ENCODE measurements at places on chromosomes 6 and 20.

- peaks cover 6% of the 10 kb centered on the region for H3K36me3 ChIP-seq
- H3K27ac ChIP-seq: peak overlapping the region; percentile 100
- H3K4me3 ChIP-seq: peak overlapping the region; percentile 91
- DNase-seq: no peak
- H3K27me3 ChIP-seq: no peaks in the 10 kb centered on the region
These were observed 2.7 kb upstream of the C6orf62 start for GRCh38 chr6:24721461-24722215.

- H3K4me1 ChIP-seq: peaks cover 5% of the 10 kb centered on the region
- H3K4me3 ChIP-seq: no peak overlapping the region
- peaks cover 2% of the 10 kb centered on the region for H3K36me3 ChIP-seq
- H3K27ac ChIP-seq: no peak overlapping the region
- H3K27me3 ChIP-seq: no peaks in the 10 kb centered on the region
- DNase-seq: no peak
These were observed 49.2 kb downstream of the CDKAL1 start for GRCh38 chr6:20583444-20583800.

- no peak overlapping the region for H3K4me3 ChIP-seq
- no peak overlapping the region for H3K27ac ChIP-seq
- no peaks in the 10 kb centered on the region for H3K36me3 ChIP-seq
- DNase-seq: no peak
- H3K4me1 ChIP-seq: no peaks in the 10 kb centered on the region
These were observed 8.4 kb downstream of the PI3 start for GRCh38 chr20:45183084-45183483.

GRCh38 chr6:155303361-155303870, 10.9 kb downstream of the TFB1M start:
- H3K27ac ChIP-seq: no peak overlapping the region
- no peak overlapping the region for H3K4me3 ChIP-seq
- H3K27me3 ChIP-seq: no peaks in the 10 kb centered on the region
- DNase-seq: no peak

- no peaks in the 10 kb centered on the region for H3K27me3 ChIP-seq
- DNase-seq: no peak
- no peaks in the 10 kb centered on the region for H3K36me3 ChIP-seq
- no peak overlapping the region for H3K27ac ChIP-seq
- H3K4me1 ChIP-seq: no peaks in the 10 kb centered on the region
These were observed 20.8 kb downstream of the LAMA2 start for GRCh38 chr6:128903715-128904114.

DNA sequence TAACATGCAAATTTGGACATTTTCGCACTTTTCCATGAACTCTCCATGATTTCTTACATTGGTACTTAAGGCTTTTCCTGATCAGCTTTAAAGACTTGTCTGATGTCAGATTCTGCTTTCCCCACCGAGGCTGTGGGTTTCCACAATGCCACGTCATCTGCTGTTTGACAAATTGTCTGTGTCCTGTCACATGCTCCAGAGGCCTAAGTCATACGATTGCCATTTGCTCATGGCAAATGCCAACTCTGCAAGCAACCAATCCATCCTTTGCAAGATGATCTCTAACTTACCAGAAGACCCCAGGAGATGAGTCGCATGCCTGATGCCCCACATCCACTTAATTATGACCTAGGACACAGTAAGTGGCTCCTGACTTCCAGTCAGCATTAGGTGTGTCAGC, 556.5 kb downstream of the BMP2 start:
- H3K36me3 ChIP-seq: no peaks in the 10 kb centered on the region
- peaks cover 23% of the 10 kb centered on the region for H3K27me3 ChIP-seq
- H3K4me3 ChIP-seq: no peak overlapping the region
- H3K4me1 ChIP-seq: no peaks in the 10 kb centered on the region
- H3K27ac ChIP-seq: no peak overlapping the region
- no peak for DNase-seq

- no peaks in the 10 kb centered on the region for H3K36me3 ChIP-seq
- H3K4me3 ChIP-seq: no peak overlapping the region
- H3K4me1 ChIP-seq: peaks cover 6% of the 10 kb centered on the region
- no peaks in the 10 kb centered on the region for H3K27me3 ChIP-seq
These were observed 124.9 kb downstream of the LAMA2 start for GRCh38 chr6:129007701-129008373.

DNA sequence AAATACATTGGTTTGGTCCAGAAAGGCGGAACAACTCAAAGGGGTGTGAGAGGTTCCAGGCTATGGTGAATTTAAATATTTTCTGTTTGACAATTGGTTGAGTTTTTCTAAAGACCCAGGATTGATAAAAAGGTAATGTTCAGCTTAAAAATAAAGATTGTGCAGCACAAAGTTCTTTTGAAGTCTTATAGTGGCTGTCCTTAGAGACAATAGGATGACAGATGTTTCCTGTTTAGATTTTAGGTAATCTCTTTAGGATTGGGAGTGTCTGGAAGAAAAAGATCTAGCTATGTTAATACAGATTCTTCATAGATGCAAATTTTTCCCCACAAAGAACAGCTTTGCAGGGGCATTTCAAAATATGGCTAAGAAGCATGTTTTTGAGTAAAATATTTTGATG, 119.7 kb downstream of the GRIK2 start:
- no peak overlapping the region for H3K27ac ChIP-seq
- H3K27me3 ChIP-seq: no peaks in the 10 kb centered on the region
- no peaks in the 10 kb centered on the region for H3K36me3 ChIP-seq
- no peaks in the 10 kb centered on the region for H3K4me1 ChIP-seq

DNA sequence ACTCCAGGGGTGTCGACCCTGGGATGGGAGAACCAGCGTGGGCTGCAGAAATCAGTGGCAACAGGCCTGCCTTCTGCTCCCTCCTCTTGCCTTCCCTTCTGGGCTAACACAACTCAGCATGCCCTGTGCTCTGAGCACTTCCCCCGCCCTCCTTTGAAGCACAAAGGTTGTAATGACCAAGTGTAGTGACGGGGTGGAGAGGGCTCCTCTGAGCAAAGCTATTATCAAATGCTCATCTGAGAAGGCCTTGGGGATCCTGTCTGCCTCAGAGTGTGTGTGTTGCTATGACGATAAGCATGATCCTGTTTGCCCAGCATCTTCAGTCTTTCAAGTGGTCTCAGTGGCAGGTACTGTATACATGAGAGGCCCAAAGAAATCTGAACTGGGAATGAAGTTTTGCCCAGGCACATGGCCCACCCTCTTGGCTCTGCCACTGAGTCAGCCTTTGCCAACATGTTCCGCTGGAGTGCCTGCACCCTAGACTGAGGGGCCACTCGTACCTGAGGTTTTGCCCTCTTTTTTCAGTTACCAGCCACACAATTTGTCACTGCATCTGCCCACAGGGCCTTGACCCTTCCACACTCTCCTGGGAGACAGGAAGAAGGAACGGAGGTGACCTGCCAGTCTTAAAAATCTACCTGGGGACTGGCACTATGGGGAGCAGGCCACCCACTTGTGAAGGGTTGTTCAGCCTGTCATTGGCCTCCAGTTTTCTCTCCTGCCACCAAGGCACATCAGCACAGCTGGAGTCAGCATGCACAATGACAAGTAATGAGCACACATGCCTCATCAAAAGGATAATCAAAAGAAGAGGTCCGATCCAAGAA, 74.5 kb downstream of the GFOD1 start:
- H3K36me3 ChIP-seq: no peaks in the 10 kb centered on the region
- no peaks in the 10 kb centered on the region for H3K27me3 ChIP-seq
- H3K4me1 ChIP-seq: peaks cover 4% of the 10 kb centered on the region
- no peak overlapping the region for H3K4me3 ChIP-seq
- no peak for DNase-seq

- no peaks in the 10 kb centered on the region for H3K36me3 ChIP-seq
- peaks cover 66% of the 10 kb centered on the region for H3K4me1 ChIP-seq
- peak; percentile 26 for DNase-seq
- H3K4me3 ChIP-seq: peak overlapping the region; percentile 79
- no peaks in the 10 kb centered on the region for H3K27me3 ChIP-seq
These were observed 25.2 kb downstream of the TRAM2 start for GRCh38 chr6:52551483-52552277.

DNA sequence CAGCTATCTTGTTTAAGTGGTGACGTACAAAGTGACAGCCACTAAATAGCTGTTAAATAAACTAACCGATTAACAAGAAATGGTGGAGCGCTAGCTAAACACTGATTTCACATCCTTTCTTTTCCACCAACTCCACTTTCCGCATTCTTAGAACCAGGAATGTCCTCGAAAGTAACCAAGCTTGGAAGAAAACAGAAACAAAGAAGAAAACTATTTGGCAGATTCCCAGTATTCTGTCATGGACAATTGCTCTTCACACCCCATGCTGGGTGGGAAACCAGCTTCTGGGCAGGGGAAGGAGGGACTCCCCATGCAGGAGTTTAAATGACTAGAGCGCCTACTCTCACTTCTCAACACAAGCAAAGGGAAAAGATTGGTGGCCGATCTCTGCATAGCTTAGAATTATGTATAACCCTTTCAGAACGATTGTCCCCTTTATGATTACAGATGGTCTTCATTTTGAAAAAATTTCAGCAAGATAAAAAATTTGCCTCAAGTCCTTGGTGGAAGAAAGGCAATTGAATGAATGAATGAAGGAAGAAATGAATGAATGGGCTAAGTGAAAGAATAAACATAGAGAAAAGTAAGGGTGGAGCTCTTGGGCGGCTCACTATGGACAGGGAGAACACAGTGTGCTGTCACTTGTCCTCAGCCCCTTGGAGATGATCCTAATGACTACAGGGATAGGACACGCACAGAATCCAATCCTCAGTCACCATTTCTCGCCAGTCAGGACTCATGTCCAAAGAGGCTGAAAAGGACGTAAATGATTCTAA, 148.7 kb upstream of the NEDD9 start:
- DNase-seq: no peak
- peaks cover 3% of the 10 kb centered on the region for H3K36me3 ChIP-seq
- no peaks in the 10 kb centered on the region for H3K27me3 ChIP-seq
- no peaks in the 10 kb centered on the region for H3K4me1 ChIP-seq

DNA sequence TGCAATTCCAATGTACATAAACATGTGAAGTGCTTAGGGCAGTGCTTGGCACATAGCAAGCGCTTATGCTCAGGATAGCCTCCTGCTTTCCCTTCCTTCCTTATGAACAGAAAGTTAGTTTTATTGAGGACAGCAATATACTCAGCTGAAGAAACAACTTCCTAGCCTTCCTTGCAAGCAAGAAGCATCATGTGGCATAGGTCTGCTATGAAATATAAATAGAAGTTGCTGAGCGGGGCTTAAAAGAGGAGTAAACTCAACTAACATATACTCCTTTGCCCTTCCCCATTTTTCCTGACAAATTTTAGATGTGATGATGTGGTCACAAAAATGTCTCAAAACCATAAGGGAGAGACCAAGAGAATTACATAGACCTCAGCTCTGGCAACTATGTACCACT, 98.9 kb downstream of the KIF16B start:
- H3K4me1 ChIP-seq: peaks cover 22% of the 10 kb centered on the region
- no peak overlapping the region for H3K4me3 ChIP-seq
- H3K27me3 ChIP-seq: no peaks in the 10 kb centered on the region
- H3K36me3 ChIP-seq: peaks cover 14% of the 10 kb centered on the region
- no peak for DNase-seq

- no peak overlapping the region for H3K4me3 ChIP-seq
- no peaks in the 10 kb centered on the region for H3K27me3 ChIP-seq
- peaks cover 4% of the 10 kb centered on the region for H3K36me3 ChIP-seq
- no peak for DNase-seq
These were observed 90.5 kb upstream of the SNX9 start for GRCh38 chr6:157732416-157733161.

GRCh38 chr20:63941282-63942081, 14.7 kb downstream of the UCKL1 start:
- DNase-seq: no peak
- peaks cover 8% of the 10 kb centered on the region for H3K36me3 ChIP-seq
- H3K4me1 ChIP-seq: peaks cover 4% of the 10 kb centered on the region
- no peaks in the 10 kb centered on the region for H3K27me3 ChIP-seq
- H3K27ac ChIP-seq: no peak overlapping the region

DNA sequence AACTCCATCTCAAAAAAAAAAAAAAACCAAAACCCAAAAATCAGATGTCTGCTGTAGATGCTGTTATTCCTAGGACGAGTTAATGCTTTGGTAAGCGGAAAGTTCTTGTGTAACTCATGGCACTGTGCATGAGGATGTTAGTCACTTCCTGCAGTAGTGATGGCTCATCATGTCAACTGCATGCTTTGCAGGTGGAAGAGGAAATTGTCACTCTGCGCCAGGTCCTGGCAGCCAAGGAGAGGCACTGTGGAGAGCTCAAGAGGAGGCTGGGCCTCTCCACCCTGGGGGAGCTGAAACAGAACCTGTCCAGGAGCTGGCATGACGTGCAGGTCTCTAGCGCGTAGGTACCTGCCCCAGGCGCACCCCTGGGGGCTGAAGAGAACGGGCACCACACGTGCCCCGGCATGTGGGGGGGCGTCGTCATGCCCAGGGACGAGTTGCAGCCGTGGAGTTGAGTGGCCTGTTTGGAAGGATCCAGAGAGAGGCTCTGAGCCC, 8.5 kb downstream of the TPD52L2 start:
- no peaks in the 10 kb centered on the region for H3K27me3 ChIP-seq
- DNase-seq: no peak
- no peaks in the 10 kb centered on the region for H3K4me1 ChIP-seq
- H3K4me3 ChIP-seq: no peak overlapping the region

DNA sequence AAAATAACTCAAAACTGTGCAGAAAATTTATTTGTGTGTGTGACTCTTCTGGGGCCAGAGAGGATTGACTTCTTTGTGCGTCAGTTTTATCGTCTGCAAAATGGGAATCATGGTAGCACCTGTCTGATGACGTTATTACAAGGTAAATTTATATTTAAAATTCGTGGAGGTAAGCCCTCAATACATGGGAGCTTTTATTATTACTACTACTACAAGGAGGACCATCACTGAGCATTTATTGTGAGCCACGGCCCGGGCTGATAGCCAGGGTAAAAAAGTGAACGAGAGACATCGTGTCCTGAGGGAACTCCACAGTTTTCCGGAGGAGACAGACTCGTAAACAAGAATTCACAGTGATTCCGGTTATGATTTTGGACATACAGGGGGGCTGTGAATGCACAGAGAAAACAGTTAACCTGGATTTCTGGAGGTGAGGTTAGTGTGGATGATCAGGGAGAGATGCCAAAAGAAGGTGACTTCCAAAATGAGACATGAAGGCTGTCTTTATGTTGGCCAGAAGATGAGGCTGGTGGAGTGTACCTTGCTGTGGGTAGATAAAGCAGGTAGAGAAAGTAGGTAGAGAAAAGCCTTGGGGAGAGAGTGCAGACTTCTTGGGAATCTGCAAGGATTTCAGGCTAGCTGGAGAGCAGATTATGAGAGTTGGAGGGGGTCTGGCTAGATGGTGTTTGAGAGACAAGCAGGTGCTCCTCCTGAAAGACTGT, 10.6 kb upstream of the SERINC3 start:
- H3K4me3 ChIP-seq: no peak overlapping the region
- H3K27ac ChIP-seq: no peak overlapping the region

- no peaks in the 10 kb centered on the region for H3K27me3 ChIP-seq
- no peak for DNase-seq
These were observed 36.3 kb upstream of the SIRT5 start for GRCh38 chr6:13538084-13538483.

DNA sequence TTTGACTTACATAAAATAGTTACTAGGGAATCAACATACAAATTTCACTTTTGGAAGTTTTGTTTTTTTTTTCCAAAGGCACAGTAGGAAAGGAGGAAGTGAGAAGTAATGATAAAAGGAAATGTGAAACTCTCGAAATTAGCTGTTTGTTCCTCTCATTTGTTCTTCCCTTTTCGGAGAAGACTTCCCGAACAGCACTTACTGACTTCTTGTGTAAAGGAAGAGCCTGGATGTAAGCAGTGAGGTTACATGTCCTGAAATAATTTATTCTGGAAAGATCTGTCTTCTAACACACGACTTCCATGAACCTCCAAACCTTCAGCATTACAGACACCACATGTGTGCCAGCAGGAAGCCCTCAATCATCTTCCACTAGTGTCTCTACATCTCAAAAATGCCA, 59.1 kb downstream of the KIF16B start:
- no peak overlapping the region for H3K4me3 ChIP-seq
- no peak for DNase-seq
- no peak overlapping the region for H3K27ac ChIP-seq
